IMR-90 (cell line): ENCODE measurements at places on chromosomes 4 and X. TPM values are rescaled to one million over a fixed set of nuclear protein-coding genes. Genes with fewer than 3 reads are reported as not detected.

DNA sequence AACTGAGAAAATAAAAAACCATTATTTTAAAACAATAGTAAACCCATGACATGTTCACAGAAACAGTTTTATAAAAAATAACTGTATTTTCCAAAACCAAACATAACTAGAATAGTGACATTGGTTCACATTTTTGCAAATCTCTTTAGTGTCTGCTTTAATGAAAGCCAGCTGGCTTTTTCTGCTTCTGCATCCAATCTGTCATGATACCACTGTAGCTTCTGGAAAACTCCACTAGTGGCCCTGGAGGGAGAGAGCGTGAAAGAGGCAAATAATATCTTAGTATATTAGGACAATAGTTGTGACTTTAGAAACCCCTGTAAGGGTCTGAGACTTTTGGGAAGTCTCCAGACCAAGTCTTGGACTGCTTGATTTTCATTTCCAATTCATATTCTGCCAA is 31.1 kb downstream of the FGFBP1 start:
- DNase-seq = no peak

DNA sequence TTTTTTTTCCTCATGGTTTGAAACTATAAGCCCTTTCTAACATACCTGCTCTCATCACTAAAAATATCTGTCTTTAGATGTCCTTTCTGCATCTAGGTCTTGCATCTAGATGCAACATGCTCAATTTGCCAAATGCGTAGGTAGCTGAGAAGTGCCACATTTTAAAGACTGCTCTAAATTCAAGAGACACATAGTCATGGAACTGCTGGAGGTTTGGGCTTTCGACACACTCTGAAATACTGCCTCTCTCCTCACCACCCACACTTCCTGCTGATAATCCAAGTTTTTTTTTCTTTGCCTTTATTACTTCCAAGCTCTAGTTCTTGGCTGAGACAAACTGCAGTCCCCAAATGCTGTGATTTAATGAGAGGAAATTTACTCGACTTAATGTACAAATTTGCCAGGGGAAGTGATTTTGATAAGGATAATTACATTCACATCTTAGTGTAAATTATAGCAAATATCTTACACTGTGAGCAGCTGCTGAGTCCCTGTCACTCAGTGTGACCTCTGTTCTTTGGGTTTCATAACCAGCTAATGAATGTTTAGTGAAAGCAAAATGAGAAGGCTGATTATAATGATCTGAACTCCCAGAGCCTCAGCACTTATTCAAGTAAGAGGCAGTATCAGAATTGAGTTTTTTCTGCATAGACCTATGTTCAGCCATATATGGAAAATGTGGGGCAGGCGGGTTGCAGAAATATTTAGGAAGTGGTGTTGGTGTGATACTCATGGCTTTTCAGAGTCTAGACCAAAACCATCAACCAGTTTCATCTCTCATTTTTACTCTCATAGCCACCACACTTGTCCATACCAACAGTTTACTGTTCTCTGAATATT is 31.3 kb downstream of the DRD5 start:
- no peak for DNase-seq

DNA sequence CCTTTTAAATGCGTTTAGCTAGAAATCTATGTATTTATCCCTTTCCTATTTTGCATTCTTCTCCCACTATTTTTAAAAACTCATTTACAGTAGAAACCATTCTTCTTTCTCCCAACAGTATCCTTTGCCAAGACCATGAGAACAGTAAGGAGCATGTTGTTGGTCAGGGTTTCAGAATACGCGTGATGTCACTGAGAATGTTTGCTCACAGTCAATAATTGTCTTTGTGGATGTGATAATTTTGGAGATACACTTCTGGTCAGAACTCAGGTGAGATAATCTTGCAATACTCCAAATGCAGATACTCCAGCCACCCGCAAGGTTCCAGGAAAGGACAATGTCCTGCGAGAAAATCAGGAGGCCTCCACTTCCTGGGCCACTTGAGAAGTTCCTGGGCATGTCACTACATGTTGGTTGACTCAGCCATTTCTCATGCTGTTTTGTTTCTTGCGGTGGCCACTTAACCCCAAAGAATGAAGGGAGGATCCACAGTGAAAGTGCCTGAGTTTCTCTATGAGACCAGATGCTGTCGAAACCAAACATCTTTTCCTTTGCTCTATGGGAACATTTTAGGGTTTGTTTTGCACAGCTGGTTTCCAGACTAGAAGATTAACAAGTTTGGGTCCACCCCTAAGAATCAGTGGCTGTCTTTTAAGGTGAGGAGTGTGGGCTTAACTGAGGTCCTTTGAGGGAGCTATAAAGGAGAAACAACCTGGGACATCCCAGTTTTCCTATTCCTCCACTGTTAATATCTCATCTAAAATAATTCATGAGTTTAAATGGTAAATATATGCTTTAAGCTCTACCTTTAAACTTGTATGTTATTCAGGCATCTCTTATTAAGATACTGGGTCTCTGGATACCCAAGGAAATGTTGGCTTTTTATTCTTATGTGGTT is 116.0 kb downstream of the SOWAHB start:
- DNase-seq = peak; percentile 98

DNA sequence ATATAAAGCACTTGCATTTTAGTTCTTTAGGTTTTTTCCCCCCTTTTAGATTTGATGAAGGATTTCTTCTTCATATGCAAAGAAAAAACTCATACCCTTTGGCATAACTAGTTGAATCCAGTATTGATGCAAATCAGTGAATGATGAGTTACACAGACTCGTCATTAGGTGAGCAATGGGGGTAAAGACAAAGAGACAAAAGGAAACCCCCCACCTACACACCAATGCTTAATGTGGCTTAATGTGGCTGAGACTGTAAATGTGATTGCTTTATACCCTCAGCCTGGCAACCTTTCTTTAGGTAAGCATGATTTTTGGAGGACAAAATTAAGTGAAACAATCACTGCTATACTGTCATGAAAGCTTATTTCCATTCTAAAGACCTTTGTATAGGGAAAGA is 39.5 kb downstream of the CD40LG start:
- DNase-seq = no peak

- DNase-seq = no peak
These were observed 1183.2 kb downstream of the RAPGEF2 start for GRCh38 chr4:160286051-160286450.

Gene TEC
- total RNA-seq = 0.54 and 1.1 TPM in 2 replicates

Gene OSTC
- total RNA-seq = 479 and 13,576 TPM in 2 replicates

Gene SYTL4
- 2.3 and 3.1 TPM in 2 replicates for total RNA-seq
